Activated T-helper 17 cell treated with anti-CD3 and anti-CD28 coated beads, Interleukin-2, amount 50 U/mL, for 72 hours (primary cell): ENCODE measurements at places on chromosomes 11 and 22. TPM values are rescaled to one million over a fixed set of nuclear protein-coding genes. Genes with fewer than 3 reads are reported as not detected.

Gene GRIA4
- not detected for total RNA-seq

Gene POLR2L
- total RNA-seq = 41.2 TPM

DNA sequence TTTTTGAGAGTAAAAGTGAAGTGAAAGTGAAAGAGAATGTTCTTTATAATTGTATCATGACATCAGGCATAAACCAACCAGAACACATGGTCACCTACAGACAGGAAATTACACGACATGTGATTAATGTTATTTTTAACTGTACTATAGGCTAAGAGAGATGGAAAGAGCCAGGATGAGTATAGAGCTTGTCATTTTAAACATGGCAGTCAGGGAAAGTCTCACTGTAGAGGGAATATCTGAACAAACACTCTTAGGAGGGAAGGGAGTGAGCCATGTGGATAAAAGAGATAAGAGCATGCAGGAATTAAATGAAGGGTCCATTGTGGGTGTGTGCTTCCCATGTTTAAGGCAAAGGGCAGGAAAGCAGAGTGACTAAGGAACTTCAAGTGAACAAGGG lies 599.1 kb upstream of the FAT3 start:
- no peak for ATAC-seq

DNA sequence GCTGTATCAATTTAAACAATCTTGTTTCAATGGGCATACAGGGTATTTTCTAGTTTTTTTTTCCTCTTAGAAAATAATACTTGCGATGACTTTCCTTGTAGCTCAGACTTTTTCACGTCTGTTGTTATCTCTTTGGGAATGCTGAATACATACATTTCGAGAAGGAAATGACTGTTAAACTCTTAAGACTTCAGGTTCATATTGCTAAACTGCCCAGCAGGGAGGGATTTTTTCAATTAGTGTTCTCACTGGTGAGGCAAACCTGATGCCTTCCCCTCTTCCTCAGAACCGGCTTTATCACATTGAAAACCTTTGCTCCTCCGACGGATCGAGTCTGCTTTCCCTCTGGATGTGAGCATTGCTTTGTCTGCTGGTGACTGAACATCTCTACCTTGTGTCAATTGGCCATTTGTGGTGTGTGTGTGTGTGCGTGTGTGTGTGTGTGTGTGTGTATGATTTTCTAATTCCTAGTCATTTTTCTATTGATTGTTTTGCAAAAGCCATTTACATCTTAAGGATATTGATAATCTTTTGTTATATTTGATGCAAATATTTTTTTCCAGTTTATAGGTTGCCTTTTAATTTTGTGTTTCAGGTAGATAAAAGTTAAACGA lies 6.6 kb downstream of the NEAT1 start:
- ATAC-seq = no peak

DNA sequence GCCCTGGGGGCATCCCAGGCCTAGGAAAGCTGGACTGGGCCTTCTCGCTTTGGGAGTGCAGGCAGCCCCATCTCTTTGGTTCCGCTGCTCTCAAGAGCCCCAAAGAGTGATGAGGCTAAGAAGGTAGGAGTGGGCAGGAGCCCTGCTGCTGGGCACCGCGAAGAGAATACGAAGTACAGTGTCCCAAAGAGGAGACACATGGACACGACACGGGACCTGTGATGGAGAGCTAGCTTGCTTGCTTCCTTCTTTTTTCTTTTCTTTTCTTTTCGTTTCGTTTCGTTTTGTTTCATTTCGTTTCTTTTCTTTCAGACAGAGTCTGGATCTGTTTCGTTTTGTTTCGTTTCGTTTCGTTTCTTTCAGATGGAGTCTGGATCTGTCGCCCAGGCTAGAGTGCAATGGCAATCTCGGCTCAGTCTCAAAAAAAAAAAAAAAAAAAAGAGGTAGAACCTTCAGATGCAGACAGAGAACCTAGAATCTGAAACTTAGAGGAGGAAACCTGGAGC lies 10.6 kb downstream of the MGAT3 start:
- no peak for ATAC-seq

- no peak for ATAC-seq
These were observed 31.5 kb upstream of the CCDC188 start for GRCh38 chr22:20182365-20182764.

DNA sequence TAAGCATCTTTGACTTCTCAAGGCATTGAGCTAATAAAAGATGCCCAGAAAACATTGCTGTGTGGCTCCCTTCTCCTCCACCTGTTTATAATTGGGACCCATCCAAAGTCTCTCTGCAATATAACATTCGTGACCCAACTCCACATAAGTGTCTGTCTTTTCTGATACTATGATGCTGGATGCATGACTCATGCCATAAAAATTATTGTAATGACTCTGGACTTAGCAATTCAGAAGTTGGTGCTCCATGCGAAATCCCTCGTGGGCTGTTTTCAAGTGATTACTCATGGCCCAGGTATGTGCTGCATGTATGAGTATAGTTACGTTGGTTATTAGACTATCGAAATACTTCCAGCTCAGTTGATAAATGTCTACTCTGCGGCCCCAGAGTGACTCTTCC lies 11.7 kb downstream of the FJX1 start:
- ATAC-seq = peak; percentile 18

DNA sequence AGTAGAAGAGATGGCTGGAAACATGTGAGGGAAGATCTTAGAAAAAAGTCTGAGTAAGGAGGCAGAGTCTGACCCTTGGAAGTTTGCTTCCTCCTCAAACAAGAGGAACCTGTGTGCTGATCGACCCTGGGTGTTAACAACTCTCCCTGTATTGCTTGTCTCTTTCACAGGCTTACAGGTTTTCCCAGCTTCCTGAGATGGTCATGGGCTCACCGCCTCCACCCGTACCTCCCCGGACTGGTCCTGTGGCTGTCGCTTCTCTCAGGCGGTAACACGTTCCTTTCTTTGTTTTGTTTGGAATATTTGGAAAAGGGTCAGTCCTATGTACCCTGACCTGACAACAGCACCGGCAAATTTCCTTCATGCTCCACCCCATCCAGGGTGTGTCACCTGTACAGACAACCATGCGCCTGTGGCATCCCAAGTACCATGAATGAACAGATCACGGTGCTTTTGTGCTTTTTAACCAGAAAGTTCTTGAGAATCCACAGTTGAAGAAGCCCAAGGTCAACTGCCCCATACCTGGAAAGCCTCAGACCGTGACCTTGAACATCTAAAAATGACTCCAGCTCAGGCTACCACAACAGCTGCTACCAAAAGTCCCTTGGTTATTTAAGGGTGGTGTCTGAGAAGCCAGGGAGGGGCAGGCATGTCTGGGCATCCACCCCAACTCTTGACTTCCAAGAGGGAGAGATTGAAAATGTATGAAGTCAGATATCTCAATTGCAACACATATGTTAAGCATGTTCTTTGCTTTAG lies 44.6 kb downstream of the C11orf91 start:
- no peak for ATAC-seq

DNA sequence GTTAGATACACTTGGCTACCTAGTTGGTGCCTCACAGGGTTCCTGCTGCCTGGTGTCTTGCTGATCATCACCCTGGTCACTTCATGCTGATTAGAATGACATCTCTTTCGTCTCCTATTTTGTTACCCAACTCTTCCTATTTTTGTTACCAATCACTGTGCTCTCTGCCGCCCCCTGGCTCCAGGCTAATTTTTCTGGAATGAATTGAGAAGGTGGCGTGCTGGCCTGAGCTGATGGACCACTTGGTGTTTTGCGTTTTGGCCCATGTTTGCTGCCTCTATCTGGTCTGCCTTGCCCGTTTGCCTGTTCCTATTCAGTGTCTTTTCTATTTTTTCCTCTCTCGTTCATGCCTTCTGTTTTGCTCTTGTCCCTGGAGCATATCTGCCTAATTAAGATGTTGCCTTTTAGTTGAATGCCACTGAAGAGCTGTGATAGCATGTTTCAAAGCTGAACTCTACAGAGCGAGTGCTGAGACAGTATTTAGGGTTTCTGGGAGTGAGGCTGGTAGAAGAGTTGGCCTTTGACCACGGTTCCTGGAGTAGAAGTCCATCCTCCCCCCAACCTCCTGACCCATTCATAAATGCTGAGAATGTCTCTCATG lies 5.9 kb upstream of the ATF4 start:
- no peak for ATAC-seq

DNA sequence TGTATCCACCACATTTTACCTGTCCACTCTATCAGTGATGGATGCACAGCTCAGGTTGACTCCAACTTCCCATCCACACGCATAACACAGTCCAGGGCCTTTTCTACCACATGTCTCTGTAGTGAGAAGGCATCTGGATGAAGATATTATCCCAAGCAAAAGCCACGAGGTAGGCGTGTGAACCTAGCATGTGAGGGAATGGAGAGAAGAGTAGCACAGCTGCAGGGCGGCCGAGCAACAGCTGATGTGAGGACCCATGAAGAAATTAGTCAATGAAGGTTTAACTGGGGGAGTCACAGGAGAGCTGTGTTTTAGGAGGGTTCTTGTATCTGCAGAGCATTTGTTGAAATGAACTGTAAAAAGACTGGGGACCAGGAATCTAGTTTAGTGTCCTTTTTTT lies 144.6 kb upstream of the PITPNB start:
- no peak for ATAC-seq

GRCh38 chr11:72238492-72239312 lies 5.3 kb downstream of the PHOX2A start:
- no peak for ATAC-seq

- no peak for ATAC-seq
These were observed 9.6 kb upstream of the CCDC89 start for GRCh38 chr11:85695546-85695945.

GRCh38 chr22:39214383-39215069 lies 30.3 kb downstream of the PDGFB start:
- no peak for ATAC-seq

DNA sequence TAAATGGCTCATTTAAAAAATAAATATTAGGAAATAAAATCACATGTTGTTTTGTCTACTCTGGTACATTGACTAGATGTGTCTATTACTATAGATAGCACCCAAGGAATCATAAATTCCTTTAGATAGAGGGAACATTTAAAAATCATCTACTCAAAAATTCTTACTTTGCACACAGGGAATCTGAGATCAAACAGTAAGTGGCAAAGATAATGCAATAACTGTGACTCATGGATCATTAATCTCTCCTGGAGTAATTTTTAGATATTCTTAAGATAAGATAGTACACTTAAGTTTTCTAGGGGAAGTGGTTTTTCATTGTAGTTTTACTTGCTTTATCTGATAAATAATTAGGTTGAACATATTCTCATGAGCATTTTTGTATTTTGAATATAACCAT lies 468.9 kb downstream of the LUZP2 start:
- ATAC-seq = no peak

DNA sequence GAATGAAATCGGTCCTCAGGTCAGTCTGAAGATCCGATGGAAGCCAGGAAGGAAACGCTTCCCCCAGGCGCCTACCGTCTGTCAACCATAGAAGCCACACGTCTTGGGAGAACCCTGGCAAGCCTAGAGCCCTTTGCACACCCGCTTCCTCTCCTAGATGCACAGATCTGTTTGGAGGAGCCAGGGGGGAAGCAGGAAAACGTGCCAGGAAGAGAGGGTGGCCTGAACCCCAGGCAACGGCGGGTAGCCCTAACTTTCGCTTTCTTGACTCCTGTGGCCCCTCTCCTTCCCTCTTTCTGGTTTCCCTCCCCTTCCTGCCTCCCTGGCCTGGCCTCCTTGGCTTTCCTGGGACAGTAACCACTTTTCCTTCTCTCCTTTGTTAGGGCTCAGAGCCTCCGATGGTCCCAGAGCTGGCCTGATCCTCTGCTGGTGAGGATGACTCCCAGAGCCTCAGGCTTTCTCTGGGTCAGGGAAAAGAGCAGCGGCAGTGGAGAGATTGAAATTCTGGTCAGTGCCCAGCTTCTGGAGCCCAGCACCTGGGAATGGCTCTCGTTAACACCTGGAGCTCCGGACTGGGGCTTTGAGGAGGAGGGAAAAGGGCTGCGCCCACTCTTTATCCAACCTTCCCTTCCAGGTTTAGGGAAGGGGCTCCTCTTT lies 2.1 kb downstream of the FXYD6 start:
- no peak for ATAC-seq

- no peak for ATAC-seq
These were observed 312.2 kb upstream of the MTNR1B start for GRCh38 chr11:92657226-92657625.

GRCh38 chr11:843086-843734 lies 558 bp downstream of the TSPAN4 start:
- ATAC-seq = no peak

- no peak for ATAC-seq
These were observed 15.1 kb upstream of the OAF start for GRCh38 chr11:120195601-120196320.

GRCh38 chr22:37018815-37019308 lies 385 bp downstream of the TST start:
- peak; percentile 44 for ATAC-seq

DNA sequence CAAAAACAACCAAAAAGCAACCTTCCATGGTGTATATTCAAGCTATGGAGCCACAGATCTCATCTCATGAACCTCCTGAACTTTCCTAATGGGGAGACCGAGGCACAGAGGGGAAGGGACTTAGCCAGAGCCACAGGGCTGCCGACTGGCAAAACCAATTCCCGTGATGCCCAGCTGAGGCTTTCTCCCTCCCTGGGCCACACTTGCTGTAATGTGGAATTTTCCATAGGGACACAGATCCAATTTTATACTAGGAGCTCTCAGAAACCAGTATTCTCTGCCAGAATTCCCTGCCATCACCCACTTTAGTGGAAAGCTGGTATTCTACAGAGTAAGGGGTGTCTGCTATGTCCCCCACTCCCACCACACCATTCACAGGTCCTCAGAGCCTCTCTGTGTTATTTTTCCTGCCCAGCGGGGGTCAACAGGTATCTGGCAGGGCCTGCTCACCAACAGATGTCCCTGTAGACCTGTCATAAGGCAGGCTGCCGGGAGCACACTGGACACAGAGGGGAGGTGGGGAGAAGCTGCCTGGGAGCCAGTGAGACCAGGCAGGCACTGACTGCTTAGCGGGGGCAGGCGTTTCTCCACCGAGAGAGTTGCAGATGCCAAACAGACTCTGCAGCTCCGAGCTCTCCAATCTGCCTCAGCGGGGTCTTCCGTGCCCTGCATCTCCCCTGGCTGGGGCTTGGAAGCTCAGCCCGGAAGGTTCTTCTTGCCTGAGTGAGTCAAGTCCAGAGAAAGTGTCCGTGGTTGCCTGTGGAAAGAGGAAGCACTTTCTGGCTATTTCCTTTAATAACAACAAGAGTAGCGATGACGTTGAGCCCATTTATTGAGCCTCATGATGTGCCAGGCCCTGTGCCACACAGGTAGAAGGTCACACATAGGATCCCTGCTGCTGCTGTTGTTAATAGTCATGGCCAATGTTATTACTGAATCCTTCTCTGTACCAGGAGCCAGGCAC lies 26.3 kb downstream of the RPS6KA4 start:
- ATAC-seq = no peak

DNA sequence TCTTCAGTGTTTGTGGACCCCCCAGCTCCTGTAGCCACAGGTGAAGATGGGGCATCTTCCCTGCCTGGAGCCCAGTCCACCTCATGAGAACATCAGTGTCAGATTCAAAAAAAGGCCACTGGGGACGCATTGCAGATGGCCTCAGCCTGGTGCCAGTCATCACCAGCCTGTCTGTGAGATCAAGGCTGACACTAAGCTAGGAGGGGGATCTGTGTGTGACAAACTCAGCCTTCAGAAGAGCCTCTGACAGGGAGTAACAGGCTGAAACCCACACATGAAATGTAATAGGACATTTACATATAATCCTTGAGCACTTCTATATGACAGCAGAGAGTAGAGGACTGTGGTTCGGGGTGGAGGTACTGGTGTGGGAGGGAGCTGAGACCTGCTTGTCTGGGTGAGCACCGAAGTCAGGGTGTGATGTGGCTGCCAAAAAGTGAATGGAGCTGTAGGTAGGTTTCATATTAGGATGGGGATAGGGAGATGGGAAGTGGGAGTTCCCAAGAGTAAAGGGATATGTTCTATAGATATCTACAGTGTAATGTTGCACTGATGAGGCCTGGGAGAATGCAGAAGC lies 20.5 kb upstream of the CCDC134 start:
- ATAC-seq = no peak
